ENCODE measurements at places on chromosomes 4 and X.

DNA sequence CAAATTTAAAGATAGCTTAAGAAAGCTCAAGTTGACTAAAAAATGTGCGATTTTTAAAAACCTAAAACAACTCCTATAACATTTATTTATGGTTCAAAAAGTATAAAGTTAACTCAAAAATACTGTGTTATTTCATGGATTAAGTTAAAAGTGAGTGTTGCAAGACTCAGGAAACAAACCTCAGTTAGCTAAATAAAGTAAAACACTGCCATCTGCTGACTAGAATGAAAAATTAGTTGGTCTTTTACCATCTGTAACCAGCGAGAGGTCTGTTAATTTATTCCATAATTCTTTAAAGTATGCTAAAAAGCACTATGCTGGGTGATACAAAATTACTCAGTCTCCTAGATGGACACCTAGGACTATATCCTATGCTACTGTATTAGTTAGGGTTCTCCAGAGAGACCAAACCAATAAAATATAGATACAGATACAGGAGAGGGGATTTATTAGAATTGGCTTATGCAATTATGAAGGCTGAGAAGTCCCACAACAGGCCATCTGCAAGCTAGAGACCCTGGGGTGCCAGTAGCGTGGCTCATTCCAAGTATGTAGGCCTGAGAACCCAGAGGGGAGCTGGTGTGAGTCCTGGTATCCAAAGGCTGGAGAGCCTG, 4.9 kb upstream of the WDFY3 start:
- DNase-seq, result no peak

DNA sequence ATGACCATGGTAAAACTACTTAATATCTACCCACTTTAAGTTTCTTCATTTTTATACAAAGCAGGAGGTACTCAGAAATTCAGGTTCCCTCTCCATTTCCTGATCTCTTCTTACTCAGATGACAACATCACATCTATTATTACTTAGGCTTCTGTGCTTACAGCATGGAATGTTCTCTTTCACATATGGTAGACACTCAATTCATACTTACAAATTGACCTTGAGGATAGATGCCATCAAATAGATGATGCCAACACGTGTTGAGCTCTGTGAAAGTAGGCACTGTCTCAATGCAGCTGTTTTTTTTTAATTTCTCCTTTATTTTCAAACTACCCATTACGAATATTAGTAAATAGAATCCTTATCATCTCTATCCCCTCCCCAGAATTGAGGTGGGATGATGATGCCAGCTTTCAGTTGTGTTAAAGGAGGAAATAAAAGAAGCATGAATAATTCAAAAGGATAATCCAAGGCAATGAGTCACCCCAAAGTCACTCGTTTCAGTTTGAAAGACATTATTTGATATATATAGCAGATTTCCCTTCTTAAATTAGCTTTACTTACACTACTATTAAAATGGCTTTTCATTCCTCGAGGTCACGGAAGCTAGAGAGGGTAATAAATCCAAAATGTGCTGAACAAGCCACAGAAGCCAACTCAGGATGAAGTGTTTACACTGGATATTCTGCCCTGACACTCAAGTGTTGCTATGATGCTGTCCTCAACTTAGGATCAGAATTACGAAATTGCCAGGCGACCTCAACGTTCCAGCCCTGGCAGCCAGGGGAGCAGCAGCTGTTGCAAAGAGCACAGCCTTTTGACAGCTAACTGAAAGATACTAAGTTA, 124.2 kb upstream of the EOLA2 start:
- DNase-seq, result no peak

- no peak for DNase-seq
These were observed 21.8 kb upstream of the TNIP3 start for GRCh38 chr4:121185960-121186359.

DNA sequence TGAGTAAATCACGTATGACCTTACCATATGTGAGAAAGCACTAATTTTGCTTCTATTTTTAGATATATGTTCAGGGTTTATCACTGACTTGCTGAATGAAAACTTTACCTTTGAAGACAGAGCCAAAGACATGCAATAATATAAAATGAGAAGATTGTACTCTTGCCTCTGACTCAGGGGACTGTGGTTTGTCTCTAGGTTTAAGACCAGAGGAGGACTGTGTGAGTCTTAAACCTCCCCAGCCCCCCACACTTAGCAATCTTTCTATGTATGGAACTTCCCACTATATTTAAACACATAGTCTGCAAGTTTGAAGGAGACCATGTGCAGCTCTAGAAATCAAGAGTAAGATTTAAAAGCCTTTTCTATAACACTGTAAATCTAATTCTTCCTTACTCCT, 368.7 kb upstream of the FAM241A start:
- no peak for DNase-seq

DNA sequence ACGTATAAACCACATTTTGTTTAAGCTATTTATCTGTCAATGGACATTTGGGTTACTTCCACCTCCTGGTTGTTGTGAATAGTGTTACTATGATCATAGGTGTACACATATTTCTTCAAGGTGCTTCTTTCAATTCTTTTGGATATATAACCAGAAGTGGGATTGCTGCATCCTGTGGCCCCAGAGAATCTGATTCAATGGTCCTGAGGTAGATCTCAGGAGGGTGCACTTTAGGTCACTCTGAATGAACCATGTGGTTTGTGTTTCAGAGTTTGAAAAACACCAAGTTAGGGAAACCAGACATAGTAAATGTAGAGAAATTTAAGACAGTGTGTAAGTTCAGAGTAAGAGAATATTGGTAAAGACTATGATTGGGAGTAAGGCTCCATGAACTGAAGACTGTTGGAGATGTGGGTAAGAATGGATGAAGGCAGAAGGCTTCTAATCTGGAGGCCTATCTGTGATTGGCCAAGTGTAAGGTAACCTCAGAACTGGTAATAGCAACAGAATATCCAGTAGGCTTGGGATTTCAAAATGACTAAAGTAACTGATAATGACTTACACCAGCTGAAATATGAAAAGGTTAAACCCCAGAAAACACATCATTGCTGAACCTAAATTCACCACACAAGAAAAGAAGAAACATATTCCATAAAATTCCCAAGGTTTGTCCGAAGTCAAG, 236.9 kb downstream of the CAMK2D start:
- no peak for DNase-seq

DNA sequence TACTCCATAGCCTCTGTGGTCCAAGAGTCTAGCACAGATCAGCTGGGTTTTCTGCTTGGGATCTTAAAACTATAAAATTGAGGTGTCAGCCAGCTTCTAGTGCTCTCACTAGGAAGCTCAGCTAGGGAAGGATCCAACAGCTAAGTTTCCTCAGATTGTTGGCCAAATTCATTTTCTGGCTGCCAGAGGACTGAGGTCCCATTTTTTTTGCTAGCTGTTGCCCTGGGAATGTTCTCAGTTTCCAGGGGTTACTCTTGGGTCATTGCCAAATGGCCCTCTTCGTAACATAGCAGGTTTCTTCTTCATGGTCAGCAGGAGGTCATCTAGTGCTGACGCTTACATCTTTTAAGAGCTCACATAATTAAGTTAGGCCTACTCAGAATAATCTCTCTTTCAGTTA, 2178.2 kb downstream of the ARAP2 start:
- DNase-seq, result no peak

DNA sequence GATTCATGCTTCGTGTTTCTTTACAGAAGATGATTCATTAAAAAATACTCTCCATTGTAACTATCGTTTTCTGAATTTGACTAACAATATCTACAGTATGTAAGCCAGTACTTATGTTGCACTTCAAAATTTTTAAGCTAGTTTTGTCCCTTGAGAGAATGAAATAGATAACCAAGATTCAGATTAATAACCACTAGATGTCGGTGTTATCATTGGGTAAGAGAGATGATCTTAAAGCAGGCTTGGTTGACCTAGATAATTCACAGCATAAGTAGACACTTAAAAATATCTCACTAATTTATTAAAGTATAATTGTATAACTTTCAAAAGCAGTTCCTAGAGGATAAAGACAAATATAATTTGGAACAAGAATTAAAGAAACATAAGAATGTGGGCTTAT, 430.9 kb downstream of the C4orf33 start:
- DNase-seq, result no peak

- no peak for DNase-seq
These were observed 13.8 kb downstream of the RNF128 start for GRCh38 chrX:106740193-106740780.
